ENCODE measurements at places on chromosomes 5 and 9. TPM values are rescaled to one million over a fixed set of nuclear protein-coding genes. Genes with fewer than 3 reads are reported as not detected.

CEP120 gene
- total RNA-seq = 19.4 TPM

STING1 gene
- 17.6 TPM for total RNA-seq

TRPM3 gene
- not detected for total RNA-seq

NMUR2 gene
- not detected for total RNA-seq

DAB2 gene
- 107 TPM for total RNA-seq

ASPN gene
- 18.4 TPM for total RNA-seq

CORO2A gene
- total RNA-seq = 10.4 TPM

FYB1 gene
- 25.1 TPM for total RNA-seq

GZMA gene
- not detected for total RNA-seq

SPINK1 gene
- not detected for total RNA-seq

C5orf47 gene
- not detected for total RNA-seq

ARID3C gene
- total RNA-seq = not detected

PLPP7 gene
- total RNA-seq = 8.6 TPM

IRX1 gene
- total RNA-seq = 3.3 TPM

WDR38 gene
- not detected for total RNA-seq

PCDHGA5 gene
- total RNA-seq = 5.8 TPM

CCDC152 gene
- total RNA-seq = 1.3 TPM

TMEM215 gene
- not detected for total RNA-seq

DBH gene
- total RNA-seq = not detected

PCDHB14 gene
- total RNA-seq = 1.8 TPM

FBLL1 gene
- not detected for total RNA-seq

AKNA gene
- total RNA-seq = 63.9 TPM

DRD1 gene
- total RNA-seq = 0.17 TPM

ARSI gene
- total RNA-seq = 0.49 TPM

PIK3R1 gene
- total RNA-seq = 254 TPM

ANKRD34B gene
- not detected for total RNA-seq

PCDHB8 gene
- 1.1 TPM for total RNA-seq

FOXD4L4 gene
- total RNA-seq = not detected

GAS1 gene
- total RNA-seq = 74.8 TPM

LIFR gene
- total RNA-seq = 206 TPM

CDH9 gene
- not detected for total RNA-seq

SPATA9 gene
- 4.7 TPM for total RNA-seq

PHYHD1 gene
- 16.1 TPM for total RNA-seq

RGS3 gene
- total RNA-seq = 122 TPM

RASEF gene
- total RNA-seq = not detected

TEK gene
- total RNA-seq = 8.3 TPM

ROR2 gene
- 0.33 TPM for total RNA-seq

TMC1 gene
- total RNA-seq = 0.17 TPM

Data from subcutaneous adipose tissue (tissue), 4 donors.